ENCODE measurements at places on chromosomes 6 and 20.

DNA sequence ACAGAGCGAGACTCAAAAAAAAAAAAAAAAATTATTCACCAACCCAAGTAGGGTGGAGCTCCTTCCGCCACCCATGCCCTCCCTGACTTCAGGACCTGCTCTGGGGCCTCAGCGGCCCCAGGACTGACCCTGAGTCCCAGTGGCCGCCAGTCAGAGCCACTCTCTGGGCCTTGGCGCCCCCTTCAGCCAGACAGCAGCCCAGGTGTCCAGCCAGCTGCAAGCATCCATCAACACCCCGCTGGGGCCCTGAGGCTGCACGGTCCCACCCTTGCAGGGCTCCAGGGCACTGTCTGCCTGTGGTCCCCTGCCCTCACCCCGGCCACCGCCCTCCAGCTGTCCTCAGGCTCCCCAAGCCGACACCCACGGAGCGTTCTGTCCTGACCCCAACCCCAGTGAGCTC is 11.4 kb upstream of the KCNQ2 start:
- no peak for DNase-seq

GRCh38 chr20:34583544-34583943 is 25.0 kb downstream of the MAP1LC3A start:
- no peak for DNase-seq

- DNase-seq: no peak
Measured at GRCh38 chr6:149084026-149084425, 233.5 kb upstream of the TAB2 start.

- no peak for DNase-seq
Measured at GRCh38 chr6:56386717-56387116, 139.3 kb upstream of the COL21A1 start.

DNA sequence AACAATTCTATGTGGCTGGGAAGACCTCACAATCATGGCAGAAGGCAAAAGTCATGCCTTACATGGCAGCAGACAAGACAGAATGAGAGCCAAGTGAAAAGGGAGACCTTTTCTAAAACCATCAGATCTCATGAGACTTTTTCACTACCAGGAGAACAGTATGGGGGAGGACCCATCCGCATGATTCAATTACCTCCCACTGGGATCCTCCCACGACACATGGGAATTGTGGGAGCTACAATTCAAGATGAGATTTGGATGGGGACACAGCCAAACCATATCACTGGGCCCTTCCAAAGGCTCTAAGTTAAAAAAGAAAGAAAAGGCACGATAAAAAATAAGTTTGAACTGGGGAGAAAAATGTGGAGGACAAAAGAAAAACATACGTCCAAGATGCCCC is 406.9 kb upstream of the CDH4 start:
- no peak for DNase-seq

DNA sequence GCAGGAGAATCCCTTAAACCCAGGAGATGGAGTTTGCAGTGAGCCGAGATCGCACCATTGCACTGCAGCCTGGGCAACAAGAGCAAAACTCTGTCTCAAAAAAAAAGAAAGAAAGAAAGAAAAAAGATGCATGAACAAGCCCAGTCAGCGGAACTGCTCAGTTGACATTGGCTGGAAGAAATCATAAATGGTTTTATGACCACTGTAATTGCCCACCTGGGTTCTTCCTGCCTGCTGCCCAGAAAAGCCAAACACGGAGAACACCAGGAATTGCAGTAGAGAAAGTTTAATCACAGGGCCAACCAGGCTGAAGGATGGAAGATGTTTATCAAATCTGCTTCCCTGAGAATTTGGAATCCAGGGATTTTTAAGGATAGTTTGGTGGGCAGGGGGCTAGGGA is 22.7 kb downstream of the BAK1 start:
- DNase-seq: no peak

DNA sequence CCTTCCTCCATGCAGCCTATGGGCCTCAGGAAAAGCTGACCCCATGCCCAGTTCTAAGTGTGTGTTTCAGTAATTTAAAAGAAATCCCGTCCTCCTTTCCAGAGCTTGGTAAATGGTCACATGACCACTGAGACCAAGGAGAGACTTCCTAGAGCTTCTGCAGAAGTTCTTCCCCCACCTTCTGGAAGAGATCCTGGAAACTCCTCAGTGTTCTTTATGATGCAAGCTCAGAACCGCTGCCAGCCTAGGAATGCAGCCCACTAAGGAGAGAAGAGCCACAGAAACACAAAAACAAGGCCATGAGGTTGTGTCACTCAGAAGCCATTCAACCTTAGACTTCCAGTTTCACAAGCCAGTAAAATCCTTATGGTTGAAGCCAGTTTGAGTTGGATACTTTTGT is 348.4 kb downstream of the TPBG start:
- no peak for DNase-seq

GRCh38 chr20:51529081-51529681 is 13.3 kb downstream of the NFATC2 start:
- DNase-seq: no peak
